ENCODE measurements at places on chromosomes 2 and 18. TPM values are rescaled to one million over a fixed set of nuclear protein-coding genes. Genes with fewer than 3 reads are reported as not detected.

- H3K4me1 ChIP-seq, result no peaks in the 10 kb centered on the region
- no peak overlapping the region for H3K27ac ChIP-seq
- H3K27me3 ChIP-seq, result no peaks in the 10 kb centered on the region
- H3K36me3 ChIP-seq, result no peaks in the 10 kb centered on the region
These were observed 396.0 kb upstream of the ATP5MC3 start for GRCh38 chr2:175577368-175577970.

DNA sequence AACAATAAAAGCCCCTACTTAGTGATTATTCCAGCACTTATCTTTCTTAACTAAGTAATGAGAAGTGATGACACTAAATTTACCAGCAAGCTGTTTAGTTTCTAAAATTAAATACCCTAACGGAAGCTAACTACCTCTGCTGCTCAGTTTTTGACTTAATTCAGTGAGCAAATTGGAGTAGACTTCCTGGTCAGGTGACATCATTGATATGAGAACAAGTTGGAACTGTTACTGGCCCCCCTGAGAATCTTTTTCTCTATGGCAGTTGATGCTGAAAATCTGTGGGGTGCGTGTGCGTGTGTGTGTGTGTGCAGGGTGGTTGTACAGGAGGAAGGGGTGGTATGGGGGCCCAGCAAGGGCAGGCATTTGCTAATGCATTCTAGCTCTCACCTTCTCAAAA is 35.5 kb upstream of the BMP10 start:
- H3K27ac ChIP-seq, result no peak overlapping the region
- H3K27me3 ChIP-seq, result no peaks in the 10 kb centered on the region
- H3K4me1 ChIP-seq, result peaks cover 12% of the 10 kb centered on the region
- DNase-seq, result no peak

DNA sequence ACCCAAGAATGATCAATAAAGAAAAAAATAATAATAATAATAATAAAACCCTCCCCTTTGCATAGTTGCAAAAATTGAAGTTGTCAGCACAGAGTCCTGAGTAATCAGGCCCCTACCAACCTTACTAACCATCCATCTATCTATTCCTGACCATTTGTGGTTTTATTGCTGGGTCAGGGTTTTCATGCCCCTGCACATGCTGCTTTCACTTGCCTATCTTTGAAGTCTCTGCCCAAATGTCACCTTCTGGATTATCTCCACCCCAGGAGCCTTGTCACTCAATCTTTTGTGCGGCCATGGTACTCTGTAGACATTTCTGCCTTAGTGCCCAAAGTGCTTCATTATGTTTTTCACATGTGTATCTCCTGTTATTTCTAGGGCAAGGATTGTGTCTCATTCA is 35.1 kb downstream of the SLC30A6 start:
- no peaks in the 10 kb centered on the region for H3K27me3 ChIP-seq
- DNase-seq, result no peak
- H3K4me1 ChIP-seq, result no peaks in the 10 kb centered on the region
- H3K27ac ChIP-seq, result no peak overlapping the region
- peaks cover 20% of the 10 kb centered on the region for H3K36me3 ChIP-seq

DNA sequence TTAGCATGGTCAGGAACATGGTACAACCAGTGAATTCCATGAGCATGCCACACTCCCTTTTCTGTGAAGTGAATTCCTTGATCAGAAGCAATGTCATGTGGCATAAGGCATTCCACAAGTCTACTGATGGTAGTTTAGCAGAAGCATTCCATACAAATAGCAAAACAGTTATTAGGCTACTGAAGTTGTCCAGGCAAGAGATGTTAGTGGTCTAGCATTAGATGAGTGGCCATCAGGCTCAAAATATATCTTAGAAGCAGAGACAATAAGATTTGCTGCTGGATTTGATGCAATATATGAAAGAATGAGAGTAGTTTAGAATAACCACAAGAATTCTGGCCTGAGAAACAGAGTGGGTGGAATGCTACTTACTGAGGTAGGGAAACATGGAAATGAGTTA is 355.3 kb upstream of the NRXN1 start:
- H3K4me3 ChIP-seq, result no peak overlapping the region
- peak; percentile 94 for DNase-seq
- H3K36me3 ChIP-seq, result no peaks in the 10 kb centered on the region
- H3K27me3 ChIP-seq, result no peaks in the 10 kb centered on the region

DNA sequence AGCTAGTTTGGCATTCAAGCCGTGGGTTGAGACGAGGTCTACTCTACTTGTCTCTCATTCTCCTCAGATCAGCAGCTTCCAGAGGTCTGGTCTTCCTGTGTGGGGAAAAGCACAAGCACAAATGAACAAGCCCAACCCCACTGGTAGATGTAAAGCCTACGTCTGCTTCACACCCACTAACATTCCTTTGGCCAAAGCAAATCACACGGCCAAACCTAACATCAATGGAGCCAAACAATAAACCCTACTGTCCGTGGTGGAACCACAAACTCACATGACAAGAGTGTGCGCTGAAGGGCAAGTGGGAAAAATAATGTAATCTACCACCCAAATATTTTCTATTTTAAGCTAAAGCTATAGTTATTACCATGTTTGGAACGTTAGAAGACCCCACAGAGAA is 179.3 kb upstream of the MGAT5 start:
- peaks cover 5% of the 10 kb centered on the region for H3K27me3 ChIP-seq
- no peak overlapping the region for H3K27ac ChIP-seq
- no peaks in the 10 kb centered on the region for H3K4me1 ChIP-seq
- H3K36me3 ChIP-seq, result no peaks in the 10 kb centered on the region
- H3K4me3 ChIP-seq, result no peak overlapping the region

GRCh38 chr2:225415792-225416191 is 16.3 kb downstream of the NYAP2 start:
- H3K4me1 ChIP-seq, result no peaks in the 10 kb centered on the region
- H3K4me3 ChIP-seq, result no peak overlapping the region
- H3K36me3 ChIP-seq, result no peaks in the 10 kb centered on the region

GRCh38 chr2:151979694-151980093 is 119.2 kb downstream of the CACNB4 start:
- no peaks in the 10 kb centered on the region for H3K36me3 ChIP-seq
- DNase-seq, result no peak
- H3K27ac ChIP-seq, result no peak overlapping the region
- H3K4me1 ChIP-seq, result no peaks in the 10 kb centered on the region
- H3K4me3 ChIP-seq, result no peak overlapping the region

DNA sequence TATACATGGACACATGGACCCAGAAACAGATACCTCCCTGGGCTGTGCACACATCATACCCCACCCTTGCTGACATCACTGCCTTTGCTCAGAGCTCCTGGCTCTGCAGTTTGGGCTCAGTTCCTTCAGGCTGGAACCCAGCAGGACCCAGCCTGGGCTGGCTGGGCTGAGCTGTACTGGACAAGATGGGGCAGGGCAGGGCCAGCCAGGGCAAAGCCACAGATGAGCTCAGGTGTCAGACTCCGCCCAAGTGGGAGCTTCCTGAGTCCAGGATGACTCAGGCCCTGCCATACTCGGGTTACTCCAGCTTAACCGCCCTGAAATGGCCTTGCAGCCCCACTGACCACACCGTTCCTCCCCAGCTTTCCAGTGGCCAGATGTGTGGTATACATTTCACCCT is 284.9 kb downstream of the OSR1 start:
- no peak overlapping the region for H3K27ac ChIP-seq
- H3K27me3 ChIP-seq, result no peaks in the 10 kb centered on the region
- H3K4me1 ChIP-seq, result peaks cover 8% of the 10 kb centered on the region
- H3K36me3 ChIP-seq, result no peaks in the 10 kb centered on the region

DNA sequence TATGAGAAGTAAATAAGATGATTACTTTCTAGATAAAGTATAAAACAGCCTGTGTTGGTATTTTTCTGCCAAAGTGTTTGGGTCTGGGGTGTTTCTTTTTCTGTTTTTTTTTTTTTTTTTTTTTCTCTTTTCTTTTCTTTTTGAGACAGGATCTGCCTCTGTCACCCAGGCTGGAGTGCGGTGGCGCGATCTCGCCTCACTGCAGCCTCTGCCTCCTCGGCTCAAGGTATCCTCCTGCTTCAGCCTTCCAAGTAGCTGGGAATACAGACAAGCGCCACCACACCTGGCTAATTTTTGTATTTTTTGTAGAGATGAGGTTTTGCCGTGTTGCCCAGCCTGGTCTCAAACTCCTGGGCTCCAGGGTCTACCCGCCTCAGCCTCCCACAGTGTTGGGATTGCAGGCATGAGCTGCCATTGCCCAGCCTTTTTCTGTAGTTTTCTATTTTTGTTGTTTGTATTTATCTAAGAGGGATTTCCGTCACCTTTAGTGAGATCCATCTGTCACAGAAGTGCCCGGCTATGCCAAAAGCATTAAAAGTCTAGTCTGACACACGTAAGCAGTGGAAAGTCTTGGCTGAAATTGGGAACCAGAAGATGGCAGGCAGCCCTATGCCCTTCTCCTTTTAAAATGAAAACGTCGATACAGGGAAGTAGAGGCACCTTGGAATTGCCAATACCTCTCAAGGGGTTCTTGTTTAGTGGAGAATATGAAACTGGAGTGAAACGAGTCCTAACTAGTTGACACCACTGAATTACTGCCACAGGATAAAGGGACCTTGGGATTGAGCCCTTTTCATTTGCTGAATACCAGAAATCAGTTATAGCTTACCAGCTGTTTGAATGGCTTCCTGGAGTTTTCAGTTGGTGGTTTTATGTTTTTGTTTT is 14.0 kb downstream of the UGP2 start:
- H3K36me3 ChIP-seq, result peaks cover 12% of the 10 kb centered on the region
- no peaks in the 10 kb centered on the region for H3K4me1 ChIP-seq
- no peak for DNase-seq
- no peak overlapping the region for H3K4me3 ChIP-seq
- H3K27me3 ChIP-seq, result no peaks in the 10 kb centered on the region

- no peaks in the 10 kb centered on the region for H3K4me1 ChIP-seq
- no peak overlapping the region for H3K4me3 ChIP-seq
- no peaks in the 10 kb centered on the region for H3K36me3 ChIP-seq
These were observed 18.4 kb downstream of the NCOA1 start for GRCh38 chr2:24509425-24509824.

DNA sequence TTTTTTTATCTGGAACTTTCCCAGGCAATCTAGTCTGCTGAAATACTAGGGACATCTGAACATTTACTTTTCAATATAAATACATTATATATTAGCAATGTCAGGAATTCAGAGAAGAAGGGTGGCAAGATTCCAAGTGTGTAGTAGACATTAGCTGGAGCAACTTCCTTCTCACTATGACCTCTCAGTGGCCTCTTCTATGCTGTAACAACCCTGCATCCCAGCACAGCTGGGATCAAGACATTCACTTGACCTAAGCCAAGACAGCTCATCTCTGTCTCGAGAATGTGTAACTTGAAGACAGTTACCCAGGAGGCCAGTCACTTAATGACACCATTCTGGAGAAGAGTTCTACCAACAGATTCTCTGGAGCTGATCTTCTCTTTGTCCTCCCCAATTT is 61.7 kb upstream of the RALBP1 start:
- peaks cover 14% of the 10 kb centered on the region for H3K4me1 ChIP-seq
- peak; percentile 47 for DNase-seq
- no peaks in the 10 kb centered on the region for H3K36me3 ChIP-seq
- H3K27me3 ChIP-seq, result no peaks in the 10 kb centered on the region
- H3K27ac ChIP-seq, result no peak overlapping the region
- no peak overlapping the region for H3K4me3 ChIP-seq

- H3K4me1 ChIP-seq, result no peaks in the 10 kb centered on the region
- DNase-seq, result no peak
- H3K27ac ChIP-seq, result no peak overlapping the region
- no peak overlapping the region for H3K4me3 ChIP-seq
These were observed 93.0 kb upstream of the CHST9 start for GRCh38 chr18:27278131-27278530.

GRCh38 chr18:8943900-8944870 is 158.3 kb upstream of the NDUFV2 start:
- peak; percentile 85 for DNase-seq
- no peaks in the 10 kb centered on the region for H3K36me3 ChIP-seq
- H3K4me3 ChIP-seq, result no peak overlapping the region
- peaks cover 50% of the 10 kb centered on the region for H3K4me1 ChIP-seq
- peak overlapping the region; percentile 87 for H3K27ac ChIP-seq

Gene YWHAQ
- 358 TPM for total RNA-seq

Gene EFHD1
- total RNA-seq, result 18.8 TPM

Gene ASPRV1
- total RNA-seq, result 0.26 TPM

Gene ITPRIPL1
- 0.10 TPM for total RNA-seq

Gene GATA6
- 10.9 TPM for total RNA-seq

Gene SPC25
- 0.60 TPM for total RNA-seq

Gene ADRA2B
- not detected for total RNA-seq

Gene ALLC
- not detected for total RNA-seq

Gene AKAIN1
- total RNA-seq, result not detected

Gene RSAD2
- 11.8 TPM for total RNA-seq

Gene SERPINB2
- total RNA-seq, result 0.60 TPM

Gene ZNF532
- 128 TPM for total RNA-seq
